ENCODE measurements at places on chromosomes 1 and 21.

DNA sequence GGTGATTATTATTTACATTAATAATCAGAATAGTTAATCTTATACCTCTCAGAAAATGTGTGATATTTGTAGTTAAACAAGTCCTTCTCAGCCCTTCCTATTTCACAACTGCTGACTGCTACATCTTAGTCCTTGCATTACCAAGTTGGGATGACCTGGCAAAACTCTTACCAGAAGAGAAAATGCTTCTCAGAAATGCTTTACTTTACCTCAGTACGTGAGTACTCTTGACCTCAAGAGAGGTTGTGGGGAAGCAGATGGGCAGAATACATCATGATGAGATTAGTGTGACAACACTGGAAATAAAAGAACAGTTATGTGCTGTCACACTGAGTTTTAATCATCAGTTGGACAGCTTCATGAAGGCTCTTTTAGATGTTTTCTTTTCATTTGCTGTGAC is 16.2 kb downstream of the CFAP126 start:
- DNase-seq: no peak

- no peak for DNase-seq
Observed at GRCh38 chr21:22120616-22121266, 1122.5 kb downstream of the NCAM2 start.

GRCh38 chr1:19154876-19155275 is 55.2 kb downstream of the UBR4 start:
- no peak for DNase-seq

DNA sequence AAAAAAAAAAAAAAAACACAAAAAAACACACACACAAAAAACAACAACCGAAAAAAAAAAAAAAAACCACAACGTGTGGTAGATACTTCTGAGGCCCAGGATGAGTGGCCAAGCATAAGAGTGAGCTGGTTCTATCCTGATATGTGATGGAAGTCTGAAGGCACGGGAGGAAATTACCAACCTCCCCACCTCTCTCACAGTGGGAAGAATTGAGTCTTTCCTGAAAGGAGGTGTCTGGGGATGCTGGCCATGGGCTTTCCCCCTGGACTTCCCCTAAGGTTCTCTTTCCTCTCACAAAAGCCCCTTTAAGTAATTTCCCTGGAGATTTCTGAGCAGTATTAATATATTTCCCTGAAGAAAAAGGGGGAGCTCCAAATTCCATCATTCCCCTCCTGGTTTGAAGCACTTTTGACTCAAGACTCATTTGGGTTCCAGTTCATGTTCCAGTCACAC is 5.2 kb downstream of the TMCC2 start:
- DNase-seq: no peak

DNA sequence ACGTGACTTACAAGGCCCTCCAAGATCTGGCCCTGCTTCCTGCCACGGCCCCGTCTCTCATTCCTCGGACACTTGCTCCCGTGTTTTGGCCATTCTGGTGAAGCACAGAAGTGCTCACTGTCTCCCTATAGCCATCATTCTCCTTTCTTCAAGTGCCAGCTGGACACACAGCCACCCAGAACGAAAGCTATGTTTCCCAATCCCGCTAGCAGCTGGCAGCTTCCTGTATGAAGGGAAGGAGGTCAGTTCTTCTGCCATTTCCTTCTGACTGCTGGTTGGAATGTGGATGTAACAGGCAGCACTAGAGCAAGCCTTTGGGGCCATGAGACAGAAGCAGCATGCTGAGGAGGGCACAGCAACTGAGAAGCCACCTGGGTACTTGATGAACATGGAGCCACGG is 82.8 kb downstream of the TGFBR3 start:
- no peak for DNase-seq

- no peak for DNase-seq
Observed at GRCh38 chr1:206847337-206847834, 18.0 kb upstream of the IL20 start.

DNA sequence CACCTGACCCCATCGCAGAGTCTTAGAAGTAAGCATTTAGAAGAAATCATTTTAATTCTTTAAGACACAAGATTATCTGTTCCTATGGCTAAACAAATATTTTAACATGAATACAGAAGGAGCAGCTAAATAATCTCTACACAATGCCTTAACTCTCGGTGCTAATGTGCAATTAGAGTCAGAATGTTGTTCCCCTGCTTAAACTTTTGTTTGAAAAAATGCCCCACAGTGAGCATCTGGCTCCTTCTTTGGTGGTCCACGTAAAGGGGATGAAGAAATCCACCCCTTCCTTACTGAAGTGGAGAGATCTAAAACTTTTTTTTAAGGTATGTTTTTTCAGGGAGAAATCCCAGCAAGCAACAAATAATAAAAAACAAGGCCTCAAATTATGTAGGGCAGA is 55.2 kb downstream of the SLC45A1 start:
- DNase-seq: no peak

GRCh38 chr1:228058172-228058948 is 24.1 kb upstream of the ARF1 start:
- no peak for DNase-seq

DNA sequence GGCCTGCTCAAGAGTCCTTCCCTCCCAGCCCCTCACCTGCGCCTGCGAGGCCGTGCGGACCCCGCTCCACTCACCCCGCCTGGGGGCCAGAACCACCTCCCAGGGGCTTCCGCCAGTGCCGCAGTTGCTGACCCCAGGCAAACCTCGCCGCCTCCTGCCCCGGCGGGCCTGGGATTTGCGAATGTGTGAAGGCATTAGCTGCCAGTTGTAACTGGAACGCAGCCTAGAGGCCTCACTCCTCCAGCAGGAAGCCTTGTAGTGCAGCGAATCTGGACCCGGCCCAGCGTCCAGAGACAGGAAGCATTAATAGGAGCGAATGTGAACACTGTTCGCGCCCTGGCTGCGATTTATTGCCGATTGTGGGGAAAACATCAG is 140.9 kb upstream of the ARHGEF16 start:
- no peak for DNase-seq

DNA sequence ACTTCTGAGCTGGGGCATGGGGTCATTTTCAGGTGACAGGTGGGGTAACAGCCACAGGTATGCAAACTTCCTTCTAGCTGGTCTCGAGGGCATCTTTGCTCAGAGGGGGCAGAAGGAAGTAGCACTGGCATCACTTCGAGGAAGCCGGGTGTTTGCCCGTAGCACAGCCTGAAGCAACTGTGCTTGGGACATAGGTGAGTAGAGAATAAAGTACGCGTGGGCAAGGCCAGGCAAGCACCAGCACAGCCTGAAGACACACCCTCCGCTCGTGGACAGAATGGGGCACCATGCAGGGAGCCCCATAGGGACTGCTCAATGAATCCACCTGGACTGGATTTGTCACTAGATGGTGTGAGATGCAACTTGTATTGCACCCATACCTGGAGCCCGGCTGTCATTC is 167.1 kb downstream of the KCNJ6 start:
- DNase-seq: no peak

DNA sequence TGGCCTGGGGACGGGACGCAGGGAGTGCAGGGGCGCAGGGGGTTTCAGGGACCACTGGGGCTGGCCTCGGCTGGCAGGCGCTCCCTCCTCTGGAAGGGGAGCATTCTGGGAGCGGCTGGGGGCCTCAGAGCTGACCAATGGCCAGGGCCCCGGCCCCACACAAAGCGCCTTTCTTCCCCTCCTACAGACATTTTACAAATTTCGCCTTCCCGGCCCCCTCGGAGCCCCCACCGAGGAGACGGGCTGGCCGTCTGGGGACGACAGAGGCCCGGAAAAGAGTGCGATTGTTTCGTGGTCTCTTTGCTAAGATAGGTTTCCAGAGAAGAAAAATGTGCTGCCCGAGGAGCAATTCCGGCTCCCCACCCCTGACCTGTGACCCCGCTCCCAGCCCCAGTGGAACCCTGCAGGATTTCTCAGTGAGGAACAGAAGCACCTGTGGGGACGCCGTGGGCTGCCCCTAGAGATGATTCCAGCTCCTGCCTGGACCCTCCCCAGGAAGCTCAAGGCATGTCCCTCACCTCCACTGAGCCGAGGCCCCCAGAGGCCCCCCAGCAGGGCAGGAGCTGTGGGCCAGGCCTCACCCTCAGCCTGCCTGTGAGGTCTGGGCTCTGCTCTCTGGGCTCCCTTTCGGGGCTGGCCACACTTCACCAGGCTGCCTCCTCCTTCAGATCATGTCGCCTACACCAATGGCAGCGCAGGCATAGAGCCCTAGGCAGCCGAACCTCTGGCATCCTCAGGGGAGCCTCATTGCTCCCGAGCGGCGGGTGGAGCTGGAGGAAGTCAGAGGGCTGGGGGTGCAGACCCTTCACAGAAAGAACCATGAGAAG is 15.0 kb upstream of the PLEKHG5 start:
- DNase-seq: no peak

- no peak for DNase-seq
Observed at GRCh38 chr1:7313081-7313546, 458.0 kb upstream of the VAMP3 start.

GRCh38 chr1:1430114-1430982 is 5.1 kb upstream of the VWA1 start:
- DNase-seq: no peak

All from activated T-cell treated with anti-CD3 and anti-CD28 coated beads for 24 hours (primary cell).